ENCODE measurements at places on chromosomes 11 and 22. TPM values are rescaled to one million over a fixed set of nuclear protein-coding genes. Genes with fewer than 3 reads are reported as not detected.

DNA sequence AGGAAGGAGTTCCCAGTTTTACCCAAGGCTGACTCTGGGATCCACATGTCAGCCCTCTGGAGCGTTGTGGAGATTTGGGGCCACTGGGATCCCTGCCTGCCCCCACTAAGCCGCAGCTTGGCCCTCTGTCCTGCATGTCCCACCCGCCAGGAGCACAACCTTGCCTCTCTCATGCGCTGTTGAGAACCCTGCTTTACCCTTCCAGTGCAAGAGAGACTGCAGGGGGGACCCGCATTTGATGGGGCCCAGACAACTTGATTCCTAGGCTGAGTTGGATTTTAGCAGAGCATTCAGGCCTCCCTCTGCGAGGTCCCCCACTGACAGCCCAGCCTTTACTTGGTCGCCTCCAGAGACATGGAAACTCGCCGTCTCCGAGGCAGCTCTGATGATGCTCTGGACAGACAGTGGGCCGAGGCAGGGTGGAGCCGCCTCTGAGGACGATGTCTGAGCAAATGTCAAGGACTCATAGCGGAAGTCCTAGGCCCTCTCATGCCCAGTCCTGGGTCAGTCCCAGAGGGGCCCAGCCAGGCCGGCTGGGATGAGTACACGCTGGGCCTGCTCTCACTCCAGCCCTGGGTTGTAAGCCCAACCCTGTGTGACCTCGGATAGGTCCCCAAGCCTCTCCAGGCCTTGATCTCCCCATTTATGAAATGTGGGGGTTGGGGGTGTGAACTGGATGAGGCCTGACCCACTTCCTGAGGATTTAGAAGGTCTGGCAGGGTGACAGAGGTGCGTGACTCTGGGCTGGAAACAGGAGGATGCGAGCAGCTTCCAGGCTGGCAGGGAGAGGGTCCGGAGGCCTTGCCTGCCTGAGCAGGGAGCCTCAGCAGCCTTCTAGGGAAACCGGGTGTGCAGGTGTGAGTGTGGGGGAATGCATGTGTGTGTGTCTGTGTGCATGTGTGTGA lies 630 bp downstream of the CD5 start:
- no peak for DNase-seq

GRCh38 chr22:36493690-36494110 lies 12.3 kb upstream of the TXN2 start:
- no peak for DNase-seq

DNA sequence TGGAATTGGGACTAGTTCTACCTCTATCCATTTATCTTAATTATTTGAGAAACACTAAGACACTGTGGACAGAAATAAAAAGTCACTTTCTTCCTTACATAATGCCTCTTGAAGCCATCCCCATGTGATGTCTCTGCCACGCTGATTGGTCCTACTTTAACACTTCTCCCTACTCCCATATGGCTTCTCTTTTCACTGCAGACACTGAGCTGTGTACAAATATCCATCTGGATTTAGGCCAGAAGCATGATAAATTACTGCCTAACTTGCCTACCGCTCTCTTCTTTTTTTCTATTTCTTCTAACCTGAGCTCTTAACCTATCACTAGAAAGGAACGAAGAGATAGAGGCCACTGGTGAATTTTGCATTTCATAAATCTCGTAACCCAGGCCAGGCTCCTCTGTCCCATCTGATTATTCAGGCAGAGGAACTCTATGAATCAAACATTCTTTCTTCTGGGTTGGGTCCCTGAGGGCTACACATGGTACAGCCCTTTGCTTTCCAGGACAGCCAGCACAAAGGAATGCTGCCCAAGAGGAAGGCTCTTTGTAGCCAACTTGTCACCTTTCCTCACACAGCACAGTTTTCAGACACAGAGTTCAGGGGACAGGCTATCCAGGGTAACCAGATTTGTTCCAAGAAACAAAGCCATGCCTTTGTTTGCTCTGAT lies 878.5 kb upstream of the LRRC4C start:
- DNase-seq = no peak

GRCh38 chr11:129264114-129264513 lies 72.0 kb upstream of the ARHGAP32 start:
- no peak for DNase-seq

GRCh38 chr22:42948294-42948693 lies 66.7 kb downstream of the PACSIN2 start:
- no peak for DNase-seq

DNA sequence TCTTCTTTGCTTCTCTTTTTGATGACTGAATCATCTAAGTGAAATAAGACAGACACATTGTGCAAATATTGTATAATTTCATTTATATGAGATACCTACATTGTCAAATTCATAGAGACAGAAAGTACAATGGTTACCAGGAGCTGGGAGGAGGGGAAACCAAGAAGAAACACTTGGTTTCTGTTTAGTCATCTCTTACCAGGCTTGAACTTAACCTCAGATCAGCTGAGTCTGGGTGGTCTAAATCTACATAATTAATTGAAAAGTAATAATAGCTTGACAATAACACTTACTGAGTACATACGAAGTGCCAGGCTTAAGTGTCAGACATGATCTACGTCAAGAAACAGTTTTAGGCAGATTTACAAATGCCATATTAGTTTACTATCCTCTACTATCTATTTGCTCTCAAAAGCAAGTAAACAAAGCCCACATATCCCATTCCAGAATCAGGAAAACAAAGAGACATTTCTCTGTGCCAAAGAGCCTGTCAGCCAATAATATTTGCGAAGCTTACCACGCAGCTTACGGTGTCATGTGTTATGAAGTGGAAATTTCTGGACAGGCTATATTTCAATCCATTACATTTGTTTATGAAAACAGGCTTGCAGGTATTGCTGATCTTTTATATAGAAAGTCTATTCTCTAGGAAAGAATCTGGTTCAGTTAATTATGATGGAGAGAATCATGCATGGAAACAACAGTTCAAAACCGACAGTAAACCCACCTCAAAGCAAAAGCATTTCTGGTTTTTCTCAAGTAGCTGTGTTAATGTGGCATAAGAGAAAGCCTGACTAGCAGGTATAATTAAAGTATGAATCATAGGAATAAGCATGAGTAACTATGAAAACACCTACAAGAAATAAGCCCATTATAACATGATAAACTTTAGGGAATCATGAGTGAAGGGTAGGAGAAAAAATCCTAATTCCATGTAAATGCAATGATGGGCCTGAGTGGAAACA lies 2.7 kb upstream of the ARHGAP42 start:
- no peak for DNase-seq

- peak; percentile 3 for DNase-seq
Measured at GRCh38 chr11:74949753-74950137, 679 bp downstream of the SPCS2 start.

GRCh38 chr11:31110830-31111229 lies 258.7 kb downstream of the DCDC1 start:
- no peak for DNase-seq

DNA sequence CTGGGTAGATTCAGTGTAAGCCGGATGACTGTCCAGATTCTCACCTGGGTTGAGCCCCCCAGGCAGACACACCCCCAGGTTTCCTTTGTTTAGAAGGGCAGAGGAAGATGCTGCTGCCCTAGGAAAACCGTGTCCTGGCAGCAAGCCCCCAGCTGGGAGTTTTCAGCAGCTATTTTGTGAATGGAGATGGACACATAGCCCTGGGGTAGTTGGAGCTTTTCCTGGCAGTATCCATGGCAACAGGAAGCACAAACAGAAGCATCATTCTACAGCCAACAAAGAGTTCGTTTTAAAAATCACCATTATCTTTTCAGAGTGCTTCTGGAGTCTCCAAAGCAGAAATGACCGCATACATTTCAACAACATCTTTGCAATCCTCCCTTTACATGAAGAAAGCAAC lies 245.5 kb downstream of the BRD1 start:
- DNase-seq = peak; percentile 14

- no peak for DNase-seq
Measured at GRCh38 chr11:133529807-133530500, 2.3 kb downstream of the OPCML start.

GRCh38 chr11:57202281-57202680 lies 20.5 kb downstream of the LRRC55 start:
- no peak for DNase-seq

- DNase-seq = no peak
Measured at GRCh38 chr22:25694196-25694907, 47.6 kb upstream of the MYO18B start.

GRCh38 chr11:3826721-3827120 lies 14.0 kb downstream of the RHOG start:
- DNase-seq = no peak

- no peak for DNase-seq
Measured at GRCh38 chr11:13577881-13578280, 82.1 kb upstream of the PTH start.

DNA sequence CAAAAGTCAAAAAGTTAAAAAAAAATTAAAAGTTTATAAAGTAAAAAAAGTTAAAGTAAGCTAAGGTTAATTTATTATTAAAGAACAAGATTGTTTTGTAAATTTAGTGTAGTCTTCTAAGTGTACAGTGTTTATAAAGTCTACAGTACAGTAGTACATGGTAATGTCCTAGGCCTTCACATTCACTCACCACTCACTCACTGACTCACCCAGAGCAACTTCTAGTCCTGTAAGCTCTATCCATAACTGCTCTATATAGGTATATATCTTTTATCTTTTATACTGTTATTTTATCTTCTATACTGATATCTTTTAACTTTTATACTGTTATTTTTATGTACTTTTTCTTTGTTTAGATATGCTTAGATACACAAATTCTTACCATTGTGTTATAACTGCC lies 11.2 kb downstream of the C2CD3 start:
- DNase-seq = no peak

DNA sequence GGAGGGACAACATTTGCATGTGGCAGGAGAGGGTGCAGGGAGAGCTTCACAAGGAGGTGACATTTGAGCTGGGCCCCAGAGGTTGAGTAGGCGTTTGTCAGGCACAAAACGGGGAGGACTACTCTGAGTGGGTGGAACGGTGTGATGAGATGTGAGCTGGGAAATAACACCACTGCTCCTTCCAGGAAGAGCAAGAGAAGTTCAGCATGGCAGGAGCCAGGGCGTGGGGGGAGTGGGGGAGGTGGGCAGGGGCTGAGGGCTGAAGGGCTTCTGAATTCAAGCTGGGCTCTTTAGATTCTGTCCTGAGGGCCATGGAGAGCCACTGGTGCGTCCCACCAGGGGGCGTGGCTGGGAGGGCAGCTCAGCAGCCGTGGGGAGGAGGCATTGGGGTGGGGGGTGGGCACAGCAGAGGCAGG lies 54.2 kb downstream of the OTOG start:
- DNase-seq = no peak

- no peak for DNase-seq
Measured at GRCh38 chr11:102286292-102286691, 31.0 kb upstream of the BIRC3 start.

DNA sequence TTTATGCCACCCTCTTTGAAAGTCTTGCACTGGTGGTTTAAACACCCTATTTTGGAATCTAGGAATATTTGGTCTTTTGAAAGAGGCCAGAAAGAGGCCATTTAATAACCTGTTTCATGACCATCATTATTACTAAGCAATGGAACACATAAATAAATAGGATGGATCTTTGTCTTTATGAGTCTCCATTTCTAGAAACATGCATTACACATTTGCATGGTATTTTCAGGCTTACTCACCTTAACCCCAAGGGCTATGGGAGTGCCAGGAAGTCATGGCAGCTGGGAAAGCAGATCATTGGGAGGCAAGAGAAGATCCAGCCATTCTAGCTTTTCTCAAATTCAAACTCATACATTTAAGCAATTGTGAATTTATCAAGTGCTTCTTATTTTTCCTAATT lies 185.8 kb upstream of the POU2AF2 start:
- DNase-seq = no peak

DNA sequence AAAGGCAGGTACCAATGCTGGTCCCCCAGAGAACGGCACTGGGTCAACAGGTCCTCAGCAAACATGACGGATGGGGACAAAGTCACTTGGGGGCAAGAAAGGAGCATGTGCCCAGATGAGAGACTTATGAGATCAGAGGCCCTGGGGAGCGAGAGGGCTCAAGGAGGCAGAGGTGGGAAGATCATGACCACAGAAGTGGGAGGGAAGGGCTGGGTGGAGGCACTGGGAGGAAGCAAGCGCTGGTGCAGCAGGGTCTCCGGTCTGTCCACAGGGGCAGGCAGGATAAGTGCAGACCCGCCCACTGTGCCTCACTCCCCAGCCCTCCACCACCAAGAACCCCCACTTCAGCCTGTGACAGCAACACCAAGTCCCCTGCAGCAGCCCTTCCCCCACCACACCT lies 10.9 kb downstream of the ELFN2 start:
- no peak for DNase-seq

DNA sequence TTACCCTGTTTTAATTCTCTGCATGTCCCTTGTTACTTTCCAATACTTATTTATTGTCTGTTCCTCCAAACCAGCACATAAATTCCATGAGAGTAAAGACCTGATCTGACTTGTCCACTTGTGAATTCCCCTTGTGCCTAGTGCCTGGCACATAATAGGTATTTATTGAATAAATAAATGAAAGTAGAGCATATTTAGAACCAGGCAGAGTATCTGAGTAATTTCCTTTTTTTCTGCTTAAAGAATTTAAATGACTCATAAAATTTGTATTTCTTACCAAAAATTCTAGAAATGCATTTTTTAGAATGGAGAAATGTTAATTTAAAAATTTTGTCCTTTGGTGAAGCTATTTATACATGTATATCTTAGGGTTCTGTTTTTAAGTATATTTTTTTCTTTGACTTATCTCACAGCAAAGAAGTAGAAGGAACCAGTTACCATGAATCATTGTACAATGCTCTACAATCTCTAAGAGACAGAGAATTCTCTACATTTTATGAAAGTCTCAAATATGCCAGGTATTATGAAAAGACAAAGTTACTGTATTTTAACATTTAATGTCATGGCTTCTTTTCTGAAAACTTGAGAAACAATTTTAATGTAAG lies 96.8 kb downstream of the ATM start:
- peak; percentile 6 for DNase-seq

DNA sequence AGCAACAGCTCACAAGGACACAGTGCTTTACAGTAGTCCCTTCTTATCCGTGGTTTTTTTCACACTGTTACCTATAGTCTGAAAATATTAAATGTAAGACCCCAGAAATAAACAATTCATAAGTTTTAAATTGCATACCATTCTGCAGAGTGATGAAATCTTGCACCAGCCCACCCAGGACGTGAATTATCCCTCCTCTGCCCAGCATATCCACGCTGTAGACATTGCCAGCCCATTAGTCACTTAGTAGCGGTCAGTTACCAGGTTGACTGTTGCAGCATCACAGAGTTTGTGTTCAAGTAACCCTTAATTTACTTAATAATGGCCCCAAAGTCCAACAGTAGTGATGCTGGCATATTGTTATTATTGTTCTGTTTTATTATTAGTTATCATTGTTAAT lies 3.6 kb downstream of the CLTCL1 start:
- DNase-seq = no peak

GRCh38 chr11:128970598-128971190 lies 28.0 kb upstream of the TP53AIP1 start:
- no peak for DNase-seq

GRCh38 chr11:95989076-95989605 lies 65.2 kb upstream of the MTMR2 start:
- DNase-seq = no peak

CLCF1 gene
- polyA plus RNA-seq = 2.0 TPM

FOLR3 gene
- polyA plus RNA-seq = not detected

MPPED2 gene
- 10.0 TPM for polyA plus RNA-seq

NLRP14 gene
- 0.04 TPM for polyA plus RNA-seq

PYGM gene
- 168 TPM for polyA plus RNA-seq

TMEM191C gene
- 0.17 TPM for polyA plus RNA-seq

PICALM gene
- 157 TPM for polyA plus RNA-seq

FAT3 gene
- 2.2 TPM for polyA plus RNA-seq

IL17RA gene
- 5.3 TPM for polyA plus RNA-seq

FAM83F gene
- 0.08 TPM for polyA plus RNA-seq

Data from muscle of back (tissue), 13 donors.